CD4-positive, alpha-beta memory T cell (primary cell): ENCODE measurements at places on chromosomes 2 and 18.

GRCh38 chr2:24917086-24917485 lies 3.0 kb downstream of the ADCY3 start:
- no peak for DNase-seq

DNA sequence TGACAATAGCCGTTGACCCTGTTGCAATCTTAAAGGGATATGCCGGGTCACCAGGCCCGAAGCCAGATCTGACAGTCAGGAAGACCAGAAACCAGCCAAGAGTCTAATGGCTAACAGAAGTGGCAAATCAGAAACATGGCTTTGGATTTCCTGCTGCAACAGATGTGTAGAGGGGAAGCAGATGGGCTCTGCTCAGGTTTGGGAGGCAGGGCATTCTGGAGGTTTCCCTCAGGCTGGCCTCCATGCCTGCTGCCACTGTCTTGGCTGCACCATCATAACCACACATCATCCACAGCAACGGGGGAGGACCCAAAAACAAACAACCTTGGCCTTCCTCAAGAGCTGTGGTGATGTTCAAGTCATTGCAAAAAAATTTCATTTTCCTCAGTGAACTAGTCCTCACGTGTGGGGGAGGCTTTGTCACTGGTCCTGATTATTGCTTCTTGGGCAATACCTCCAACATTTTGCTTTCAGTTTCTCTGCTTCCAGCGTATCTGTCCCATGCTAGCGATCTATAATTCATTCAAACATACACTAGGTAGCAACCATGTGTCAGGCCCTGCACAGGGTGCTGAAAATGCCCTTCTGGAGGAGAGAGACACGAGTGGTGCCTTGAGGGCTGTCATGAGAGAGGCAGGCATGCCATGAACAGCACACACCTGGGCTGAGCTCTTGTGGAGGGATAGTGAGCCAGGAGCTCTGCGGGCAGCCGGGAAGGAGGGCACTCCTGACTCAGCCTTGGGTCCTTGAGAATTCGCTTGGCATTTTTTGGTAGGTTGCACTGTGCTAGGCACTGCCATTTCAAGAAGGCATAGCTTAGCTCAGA lies 48.2 kb upstream of the LGALSL start:
- DNase-seq, result no peak

- DNase-seq, result no peak
Measured at GRCh38 chr2:121342751-121343150, 57.7 kb upstream of the TFCP2L1 start.

DNA sequence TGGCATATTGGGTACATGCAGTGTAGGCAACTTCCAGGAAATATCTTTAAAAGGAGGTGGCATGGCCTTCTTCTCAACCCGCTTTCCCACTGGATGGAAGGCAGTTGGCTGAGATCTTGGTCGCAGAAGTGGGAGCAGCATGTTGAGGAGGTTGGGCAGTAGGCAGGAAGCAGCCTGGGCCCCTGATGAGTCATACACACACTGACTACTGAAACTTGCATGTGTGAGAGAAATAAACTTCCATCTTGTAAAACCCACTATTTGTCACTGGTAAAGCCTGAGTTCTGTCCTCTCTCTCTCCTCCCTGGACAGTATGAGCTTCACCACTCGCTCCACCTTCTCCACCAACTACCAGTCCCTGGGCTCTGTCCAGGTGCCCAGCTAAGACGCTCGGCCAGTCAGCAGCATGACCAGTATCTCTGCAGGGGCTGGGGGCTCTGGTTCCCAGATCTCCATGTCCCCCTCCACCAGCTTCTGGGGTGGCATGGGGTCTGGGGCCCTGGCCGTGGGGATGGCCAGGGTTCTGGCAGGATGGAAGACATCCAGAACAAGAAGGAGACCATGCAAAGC lies 233.8 kb upstream of the SPRED2 start:
- DNase-seq, result no peak

DNA sequence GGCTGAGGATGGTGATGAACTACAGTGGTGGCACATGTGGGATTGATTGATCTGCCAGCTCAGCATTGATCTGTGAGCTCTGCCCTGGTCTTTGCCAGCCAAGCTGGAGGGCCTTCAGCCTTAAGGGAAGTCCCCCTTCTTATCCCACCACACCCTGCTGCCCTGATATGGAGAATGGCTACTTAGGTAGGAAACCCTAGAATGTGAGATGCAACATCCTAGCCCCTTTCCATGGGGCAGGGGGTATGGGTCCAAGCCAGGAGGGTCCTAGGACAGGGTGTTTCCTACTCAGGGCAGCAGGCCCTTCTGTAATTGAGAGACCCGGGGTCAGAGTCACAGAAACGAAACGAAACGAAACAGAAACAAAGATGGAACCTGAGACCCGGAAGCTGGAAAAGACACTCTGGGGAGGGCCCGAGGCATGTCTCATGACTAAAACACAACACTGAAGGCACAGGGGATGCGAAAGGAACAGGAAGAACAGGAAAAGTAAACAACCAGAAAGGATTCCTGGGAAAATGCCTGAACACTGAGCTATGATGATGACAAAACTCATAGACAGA lies 16.9 kb upstream of the SULT1C2 start:
- no peak for DNase-seq

DNA sequence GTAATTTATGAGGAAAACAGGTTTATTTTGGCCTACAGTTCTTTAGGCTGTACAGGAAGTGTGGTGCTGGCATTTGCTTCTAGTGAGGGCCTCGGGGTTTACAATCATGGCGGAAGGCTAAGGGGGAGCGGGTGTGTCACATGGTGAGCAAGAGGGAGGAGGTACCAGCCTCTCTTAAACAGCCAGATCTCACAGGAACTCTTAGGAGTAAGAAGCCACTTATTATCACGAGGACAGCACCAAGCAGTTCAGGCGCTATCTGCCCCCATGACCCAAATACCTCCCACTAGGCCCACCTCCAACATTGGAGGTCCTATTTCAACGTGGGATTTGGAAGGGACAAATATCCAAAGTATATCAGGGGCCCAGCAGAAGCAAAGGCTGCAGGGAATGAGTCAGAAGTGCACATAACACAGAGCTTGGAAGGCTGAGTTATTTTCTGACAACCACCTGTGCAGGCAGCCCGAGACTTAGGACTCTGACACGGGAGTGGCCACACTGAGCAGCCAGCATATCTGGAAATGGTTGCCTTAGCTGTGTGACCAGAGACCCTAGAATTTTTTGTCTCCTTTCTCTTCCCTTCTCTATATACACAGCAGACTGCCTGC lies 170.9 kb downstream of the PRPF40A start:
- no peak for DNase-seq

GRCh38 chr18:3840766-3841165 lies 390.8 kb downstream of the TGIF1 start:
- no peak for DNase-seq
